Fibroblast of the aortic adventitia (primary cell): ENCODE measurements at places on chromosomes 11 and 22.

DNA sequence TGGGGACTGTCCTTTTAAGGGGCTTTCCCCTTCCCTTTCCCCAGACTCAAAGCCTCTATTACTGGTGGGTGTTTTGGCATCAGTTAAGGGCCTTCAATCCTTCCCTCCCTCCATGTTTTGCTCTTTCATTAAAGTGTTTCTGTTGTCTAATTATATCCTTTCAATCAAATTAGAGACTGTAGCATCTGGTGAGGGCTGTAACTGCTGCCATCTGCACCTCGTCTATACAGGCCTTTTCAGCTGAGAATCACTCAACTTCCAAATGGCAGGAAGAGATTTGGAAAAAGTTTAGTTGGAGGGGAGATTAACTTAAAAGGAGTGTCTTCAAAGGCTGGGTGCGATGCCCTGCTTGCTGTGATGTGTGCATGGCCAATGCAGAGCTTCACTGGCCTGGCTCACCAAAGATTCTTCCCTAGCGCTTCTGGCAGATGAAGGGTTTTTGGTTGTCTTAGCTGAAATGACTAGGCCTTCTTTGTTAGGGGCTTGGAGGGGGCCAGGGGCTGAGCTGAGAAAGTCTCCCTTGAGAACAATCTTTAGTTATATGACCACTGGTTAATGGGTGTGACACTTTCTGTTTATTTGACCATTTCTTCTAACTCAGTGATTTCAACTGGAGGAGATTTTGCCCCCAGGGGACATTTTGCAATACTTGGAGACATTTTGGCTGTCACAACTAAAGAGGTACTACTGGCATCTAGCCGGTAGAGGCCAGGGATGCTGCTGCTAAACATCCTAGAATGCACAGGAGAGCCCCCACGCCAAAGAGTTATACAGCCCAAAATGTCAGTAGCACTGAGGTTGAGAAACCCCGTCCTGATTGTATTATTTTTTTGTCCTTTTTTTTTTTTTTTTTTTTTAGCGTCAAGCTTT is 7.5 kb downstream of the KREMEN1 start:
- peak; percentile 30 for DNase-seq

DNA sequence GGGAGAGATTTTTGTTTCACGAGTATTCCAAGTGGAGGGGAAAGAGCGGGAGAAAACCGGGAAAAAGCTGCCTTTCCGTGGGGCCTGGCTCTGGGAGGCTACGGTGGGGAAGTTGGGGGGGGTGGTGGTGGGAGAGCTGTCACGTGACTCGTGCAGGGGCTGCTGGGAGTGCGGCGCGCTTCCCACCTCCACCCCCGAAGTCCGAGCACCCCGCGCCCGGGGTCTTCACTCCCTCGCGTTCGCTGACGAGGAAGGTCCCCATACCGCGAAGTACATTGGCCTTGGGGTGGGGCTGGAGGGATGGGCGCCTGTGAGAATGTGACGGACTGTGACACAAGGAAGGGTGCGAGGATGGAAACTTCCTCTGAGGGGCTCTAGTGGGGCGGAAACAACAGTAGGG is at the start of gene TEX12:
TEX12 (plus strand) TSS at position 228 of the 400 bp plus-strand sequence. CDS start 1,897 bp downstream, outside the sequence.
- no peak for DNase-seq

GRCh38 chr11:13963169-13963948 is 836 bp downstream of the SPON1 start:
- DNase-seq = peak; percentile 20

DNA sequence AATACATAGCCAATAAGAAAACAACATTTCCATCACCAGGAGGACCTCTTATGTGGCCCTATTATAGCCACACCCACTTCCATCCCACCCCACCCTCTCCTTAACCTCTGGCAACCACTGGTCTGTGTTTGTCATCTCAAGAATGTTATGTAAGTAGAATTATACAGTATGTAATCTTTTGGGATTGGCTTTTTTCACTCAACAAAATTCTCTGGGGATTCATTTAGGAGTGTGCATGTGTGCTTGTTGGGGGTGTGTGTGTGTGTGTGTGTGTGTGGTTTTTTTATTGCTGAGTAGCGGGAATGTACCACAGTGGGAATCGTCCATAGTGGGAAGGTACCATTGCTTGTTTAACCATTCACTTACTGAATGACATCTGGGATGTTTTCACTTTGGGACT is 5.2 kb downstream of the KCNJ5 start:
- peak; percentile 50 for DNase-seq

DNA sequence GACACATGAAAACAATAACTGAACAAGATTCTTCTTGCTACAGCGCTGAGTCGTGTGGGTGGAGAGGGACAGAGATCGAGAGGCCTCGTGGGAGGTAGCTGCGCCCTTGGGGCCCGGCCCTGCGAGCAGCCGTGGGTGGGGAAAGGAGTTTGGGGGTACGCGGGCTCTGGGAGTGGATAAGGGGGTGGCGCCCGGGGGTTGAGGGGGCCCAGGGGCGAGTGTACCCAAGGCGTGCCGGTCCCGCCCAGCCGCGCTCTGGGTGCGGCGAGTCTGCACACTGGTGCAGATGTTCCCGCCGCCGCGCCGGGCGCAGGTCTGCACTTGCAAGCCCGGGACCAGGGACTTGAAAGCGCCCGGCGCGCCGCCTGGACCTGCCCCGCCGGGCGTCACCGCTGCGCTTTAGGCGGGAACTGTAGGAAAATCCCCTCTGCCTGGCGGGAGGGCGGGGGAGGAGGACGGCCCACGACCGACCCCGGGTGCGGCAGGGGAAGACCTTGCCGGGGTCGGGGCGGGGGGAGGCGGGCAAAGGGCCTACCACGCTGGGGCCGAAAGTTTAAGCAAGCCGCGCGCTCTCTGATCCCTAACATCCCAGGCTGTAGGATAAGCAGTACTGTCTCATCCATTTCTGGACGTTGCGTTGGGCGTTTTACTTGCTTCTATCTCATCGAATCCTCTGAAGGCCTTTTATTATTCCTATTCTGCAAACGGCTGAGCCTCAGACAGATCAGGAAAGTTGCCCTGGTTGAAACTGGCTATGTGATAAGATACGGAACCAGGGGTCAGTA is 1.4 kb upstream of the KREMEN1 start:
- DNase-seq = peak; percentile 36

DNA sequence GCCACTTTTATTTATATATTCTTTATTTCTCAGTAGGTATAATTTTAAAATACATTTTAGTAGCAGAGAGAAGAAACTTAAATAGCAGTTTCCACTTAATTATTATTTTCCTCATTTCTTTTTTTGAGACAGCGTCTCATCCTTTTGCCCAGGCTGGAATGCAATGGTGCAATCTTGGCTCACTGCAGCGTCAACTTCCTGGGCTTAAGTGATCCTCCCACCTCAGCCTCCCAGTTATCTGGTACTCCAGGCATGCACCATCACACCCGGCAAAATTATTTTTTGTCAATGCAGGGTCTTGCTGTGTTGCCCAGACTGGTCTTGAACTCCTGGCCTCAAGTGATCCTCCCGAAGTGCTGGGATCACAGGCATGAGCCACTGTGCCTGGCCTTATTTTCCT is 38.3 kb downstream of the ATG13 start:
- no peak for DNase-seq

GRCh38 chr11:65634905-65635731 is 2.8 kb upstream of the SIPA1 start:
- no peak for DNase-seq

DNA sequence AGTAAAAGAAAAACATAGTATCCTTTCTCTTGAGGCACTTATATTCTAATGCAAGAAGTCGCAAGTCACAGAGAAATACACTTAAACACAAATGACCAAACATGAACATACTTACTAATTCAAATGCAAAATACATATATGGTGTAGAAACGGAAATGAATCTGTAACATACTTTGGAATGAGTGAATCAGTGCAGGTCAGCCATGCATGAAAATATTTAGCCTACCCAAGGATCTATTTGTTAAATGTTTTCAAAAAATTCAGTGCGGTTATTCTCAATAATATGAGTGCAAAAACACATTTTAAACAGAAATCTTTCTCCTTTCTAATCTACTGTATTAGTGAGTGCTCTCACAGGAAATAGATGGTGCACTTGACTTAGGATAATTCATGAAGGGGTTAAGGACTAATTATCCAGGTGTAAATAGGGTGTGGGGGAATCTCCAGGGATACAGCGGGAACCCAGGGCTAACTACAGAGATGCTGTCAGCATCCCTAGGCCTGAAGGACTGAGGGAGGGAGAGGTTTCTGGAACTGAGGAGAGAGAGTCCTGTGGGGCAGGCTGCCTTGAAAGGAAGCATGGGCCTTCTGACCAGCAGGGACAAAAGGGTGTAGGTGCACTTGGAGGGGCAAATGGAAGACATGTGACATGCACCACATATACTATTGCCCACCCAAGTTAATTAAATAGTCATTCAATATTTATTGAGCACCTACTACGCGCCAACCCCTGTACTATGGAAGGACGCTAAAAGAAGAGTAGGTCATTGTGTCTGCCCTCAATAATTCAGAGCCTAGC is 139.2 kb downstream of the MAML2 start:
- DNase-seq = no peak

- DNase-seq = no peak
These were observed 84.3 kb downstream of the MSANTD4 start for GRCh38 chr11:105937738-105938137.

- peak; percentile 63 for DNase-seq
These were observed 328.2 kb upstream of the NCAM1 start for GRCh38 chr11:112632866-112633505.

GRCh38 chr22:21646608-21647590 is 4.8 kb downstream of the SDF2L1 start:
- DNase-seq = peak; percentile 88

- no peak for DNase-seq
These were observed 361.3 kb downstream of the OR4C45 start for GRCh38 chr11:50394017-50394416.

- no peak for DNase-seq
These were observed 6.8 kb downstream of the APOL1 start for GRCh38 chr22:36259615-36260300.

GRCh38 chr11:33444835-33445594 is 187.8 kb downstream of the HIPK3 start:
- peak; percentile 61 for DNase-seq

GRCh38 chr22:49295851-49296560 is 531.7 kb downstream of the BRD1 start:
- no peak for DNase-seq

GRCh38 chr11:135019899-135020298 is 607.9 kb upstream of the B3GAT1 start:
- DNase-seq = no peak

DNA sequence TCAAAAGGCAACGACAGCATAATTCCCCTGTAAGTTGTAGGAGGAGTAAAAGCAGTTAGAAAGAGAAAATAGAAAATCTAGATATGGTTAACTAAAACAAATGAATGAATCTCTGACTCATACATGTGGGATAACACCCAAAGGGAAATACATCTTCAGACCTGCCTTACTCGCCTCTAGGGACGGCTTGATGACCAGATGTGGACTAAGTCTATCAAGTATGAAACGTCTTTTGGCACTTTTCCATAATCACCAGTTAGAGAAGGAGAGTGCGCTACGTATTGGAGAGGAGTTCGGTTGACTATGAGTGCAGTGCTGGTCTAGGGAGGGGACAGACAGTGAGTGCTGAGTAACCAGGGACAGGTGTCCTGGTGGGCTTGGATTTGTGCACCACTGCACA is 459.9 kb downstream of the OPCML start:
- DNase-seq = no peak

- no peak for DNase-seq
These were observed 63.3 kb downstream of the LIF start for GRCh38 chr22:30183271-30183670.

DNA sequence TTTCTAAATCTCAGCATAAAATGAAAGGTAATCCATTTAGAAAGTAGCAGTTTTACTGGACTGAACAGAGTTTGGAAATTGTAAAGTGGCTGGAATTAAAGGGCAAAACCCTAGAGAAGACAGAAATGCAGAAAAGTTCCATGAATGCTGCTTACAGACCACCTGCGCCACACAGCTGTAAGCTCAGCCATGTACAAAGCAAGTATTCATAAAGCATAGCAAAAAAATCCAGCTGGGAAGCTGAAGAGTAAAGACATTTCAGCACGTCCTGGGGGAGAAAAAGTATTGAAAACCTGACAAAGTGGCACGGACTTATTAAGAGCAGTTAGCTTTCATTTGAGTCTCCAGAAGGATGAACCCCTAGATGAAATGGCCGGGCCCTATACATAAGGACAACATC is 220.1 kb upstream of the CNTN5 start:
- no peak for DNase-seq

DNA sequence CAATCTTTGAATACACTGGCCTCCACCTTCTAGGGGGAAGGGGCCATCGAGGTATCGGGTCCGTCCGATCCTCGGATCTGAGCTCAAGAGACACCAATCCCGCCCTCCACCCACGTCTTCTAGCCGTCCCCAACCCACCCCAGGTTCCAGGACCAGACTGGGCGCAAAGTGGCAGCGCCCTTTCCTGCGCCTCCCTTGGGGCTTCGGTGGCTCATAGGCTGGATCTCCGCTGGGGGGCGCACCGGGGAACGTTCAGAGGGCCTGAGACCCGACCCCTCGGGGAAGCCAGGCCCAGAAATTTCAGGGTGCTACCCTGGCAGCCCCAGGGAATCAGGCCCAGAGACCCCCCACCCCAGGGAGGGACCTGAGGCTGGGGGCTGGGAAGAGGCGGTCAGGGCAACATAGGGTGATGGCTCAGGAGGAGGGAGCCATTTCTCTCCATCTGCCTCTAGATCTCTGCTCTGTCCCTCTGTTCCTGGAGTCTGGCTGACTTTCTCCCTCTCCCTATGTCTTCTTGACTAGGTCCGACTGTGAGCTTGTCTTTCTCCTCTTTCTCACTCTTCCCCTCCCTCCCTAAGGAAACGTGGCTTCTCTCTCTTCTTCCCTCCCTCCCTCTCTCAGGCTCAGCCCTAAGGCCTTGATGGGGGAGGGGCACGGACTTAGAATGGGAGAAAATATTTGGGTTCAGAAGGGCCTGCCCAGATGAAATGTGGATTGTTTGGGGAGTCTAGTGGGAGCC is 1.1 kb downstream of the CREB3L1 start:
- DNase-seq = peak; percentile 58

GRCh38 chr11:102390667-102391465 is 43.9 kb downstream of the BIRC2 start:
- peak; percentile 72 for DNase-seq

DNA sequence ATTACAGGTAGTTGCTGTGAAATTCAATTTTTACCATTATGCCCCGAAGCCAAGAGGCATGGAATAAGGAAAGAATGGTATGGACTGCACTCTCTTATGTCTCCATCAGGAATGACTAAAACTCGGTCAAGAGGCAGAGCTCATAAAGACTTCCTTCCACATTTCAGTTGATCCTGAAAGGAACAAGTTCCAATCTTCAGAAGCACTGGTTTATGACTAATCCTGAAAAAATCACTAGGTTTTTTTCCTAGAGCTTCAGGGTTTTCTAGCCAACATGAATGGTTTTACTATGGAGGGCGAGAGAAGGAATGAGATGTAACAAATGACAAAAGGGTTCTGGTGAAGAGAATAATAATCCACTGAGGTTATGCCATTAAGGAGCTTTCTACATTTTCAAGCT is 832.2 kb downstream of the NTM start:
- DNase-seq = peak; percentile 22

DNA sequence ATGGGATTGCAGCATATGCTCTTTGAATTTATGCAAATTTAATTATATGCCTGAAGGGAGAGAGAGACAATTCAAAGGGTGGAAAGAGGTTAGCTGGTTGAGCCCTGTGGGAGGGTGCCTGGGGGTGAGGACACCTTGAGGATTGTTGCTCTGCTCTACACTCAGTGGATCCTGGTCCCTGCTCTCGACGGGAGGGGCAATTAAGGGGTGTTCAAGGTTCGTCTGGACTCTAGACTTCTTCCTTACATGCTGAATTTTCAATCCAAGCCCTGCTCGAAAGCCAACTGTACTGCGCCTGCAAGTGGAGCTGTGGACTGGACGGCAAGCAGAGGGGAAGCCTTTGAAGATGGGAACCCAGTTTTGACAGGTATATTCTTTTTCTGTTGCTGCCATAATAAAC is 15.5 kb upstream of the OR5M11 start:
- no peak for DNase-seq

- peak; percentile 70 for DNase-seq
These were observed 616 bp downstream of the GGT5 start for GRCh38 chr22:24244144-24244787.
